GM12864 (cell line): ENCODE measurements at places on chromosomes 11 and 22.

- no peak for DNase-seq
Measured at GRCh38 chr11:24748261-24748660, 251.4 kb downstream of the LUZP2 start.

DNA sequence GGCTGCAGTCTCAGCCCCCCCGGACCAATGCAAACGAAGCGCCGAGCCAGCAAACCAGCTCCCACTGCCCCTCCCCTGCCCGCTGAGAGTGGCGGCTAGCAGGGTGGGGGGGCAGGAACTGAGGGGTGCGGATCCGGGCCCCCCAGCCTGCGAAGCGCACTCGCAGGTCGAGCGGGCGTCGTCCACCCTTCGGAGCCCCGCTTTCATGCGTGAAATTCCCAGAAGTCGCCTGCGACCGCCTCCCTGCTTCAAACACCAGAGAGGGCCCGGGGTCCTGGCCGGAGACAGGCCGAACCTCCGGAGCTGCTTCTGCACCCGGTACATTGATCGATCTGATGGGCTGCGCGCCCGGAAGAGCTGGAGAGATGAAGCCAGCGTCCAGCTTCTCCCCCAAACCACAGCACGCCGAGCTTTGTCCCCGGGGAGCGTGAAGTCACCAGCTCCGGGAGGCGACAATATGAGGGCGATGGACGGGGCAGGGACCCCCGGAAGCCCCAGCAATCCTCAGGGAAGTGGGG lies 646 bp upstream of the PATZ1 start:
- no peak for DNase-seq

GRCh38 chr22:35587447-35587870 lies 29.7 kb downstream of the MB start:
- DNase-seq, result no peak

GRCh38 chr22:20089977-20090729 lies 10.1 kb downstream of the DGCR8 start:
- DNase-seq, result no peak

DNA sequence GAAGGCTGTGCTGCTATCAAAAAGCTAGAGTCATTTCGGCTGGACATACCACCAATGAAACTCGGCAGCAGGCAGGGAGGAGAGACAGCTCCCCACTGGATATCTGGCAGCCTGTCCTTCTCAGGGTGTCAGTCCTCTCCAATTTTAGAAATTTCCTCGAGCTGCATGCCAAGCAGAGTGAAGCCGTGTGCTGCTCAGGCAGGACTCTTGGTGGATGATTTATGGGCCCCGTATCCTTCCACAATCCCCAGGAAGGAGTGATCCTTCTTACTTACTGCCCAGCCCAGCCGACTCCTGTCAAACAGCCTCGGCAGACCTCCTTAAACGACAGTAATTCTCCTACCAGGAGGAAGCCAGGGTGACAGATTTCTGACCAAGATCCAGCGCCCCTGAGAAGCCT lies 410.4 kb downstream of the TENM4 start:
- DNase-seq, result no peak

DNA sequence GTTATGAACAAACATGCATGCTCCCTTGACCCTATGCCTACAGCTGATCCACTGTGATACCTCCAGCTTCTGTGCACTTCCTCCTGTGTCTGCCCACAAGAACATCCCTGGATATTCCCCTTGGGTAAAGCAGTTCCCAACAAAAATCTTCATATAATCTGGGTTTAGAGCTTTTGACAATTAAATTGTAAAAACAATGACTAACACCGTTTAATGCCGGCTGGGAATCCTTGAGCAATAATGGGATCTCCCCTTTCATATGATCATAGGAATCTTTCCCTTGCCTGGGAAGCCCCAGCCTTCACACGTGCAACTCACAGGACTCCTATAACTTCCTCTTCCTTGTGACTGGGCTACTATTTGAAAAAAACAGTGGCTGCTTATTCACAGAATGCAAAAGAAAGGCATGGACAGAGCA lies 6.3 kb upstream of the ZC3H12C start:
- no peak for DNase-seq

DNA sequence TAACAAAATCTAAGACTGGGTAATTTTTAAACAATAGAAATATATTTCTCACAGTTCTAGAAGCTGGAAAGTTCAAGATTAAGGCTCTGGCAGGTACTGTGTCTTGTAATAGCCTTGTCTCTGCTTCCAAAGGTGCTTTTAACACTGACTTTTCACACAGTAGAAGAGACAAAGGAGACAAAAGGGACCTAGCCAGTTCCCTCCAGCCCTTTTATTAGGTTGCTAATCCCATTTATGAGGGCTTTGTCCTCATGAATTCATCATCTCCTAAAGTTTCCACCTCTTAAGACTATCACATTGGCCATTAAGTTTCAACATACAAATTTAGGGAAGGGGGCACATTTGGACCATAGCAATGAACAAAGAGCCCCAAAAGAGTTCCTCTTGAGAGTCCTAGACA lies 40.7 kb downstream of the FAM181B start:
- DNase-seq, result no peak

- DNase-seq, result no peak
Measured at GRCh38 chr11:125224391-125225021, 60.0 kb downstream of the PKNOX2 start.
